ENCODE measurements at places on chromosomes 2 and 18.

- no peak for DNase-seq
Measured at GRCh38 chr2:26838121-26838906, 9.6 kb upstream of the DPYSL5 start.

DNA sequence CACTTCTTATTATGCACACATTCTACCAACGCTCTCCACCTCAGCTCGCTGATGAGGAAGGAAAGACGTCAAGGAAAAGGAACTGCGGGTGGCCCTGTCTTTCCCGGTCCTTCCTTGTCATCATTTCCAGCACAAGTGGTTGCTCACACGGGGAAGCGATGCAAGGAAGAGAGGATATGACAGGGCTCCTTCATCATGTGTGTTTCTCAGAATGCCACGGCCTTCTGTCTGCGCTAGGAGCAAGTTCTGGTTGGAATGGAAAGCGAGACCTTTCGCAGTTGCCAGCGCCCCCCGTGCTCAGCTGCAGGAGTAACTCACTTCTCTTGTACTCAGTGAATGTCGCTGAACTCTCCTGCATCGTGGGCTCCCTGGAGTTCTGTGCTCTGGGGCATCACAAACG, 191.8 kb upstream of the GLI2 start:
- no peak for DNase-seq

GRCh38 chr2:21748501-21748900, 624.7 kb downstream of the TDRD15 start:
- no peak for DNase-seq

DNA sequence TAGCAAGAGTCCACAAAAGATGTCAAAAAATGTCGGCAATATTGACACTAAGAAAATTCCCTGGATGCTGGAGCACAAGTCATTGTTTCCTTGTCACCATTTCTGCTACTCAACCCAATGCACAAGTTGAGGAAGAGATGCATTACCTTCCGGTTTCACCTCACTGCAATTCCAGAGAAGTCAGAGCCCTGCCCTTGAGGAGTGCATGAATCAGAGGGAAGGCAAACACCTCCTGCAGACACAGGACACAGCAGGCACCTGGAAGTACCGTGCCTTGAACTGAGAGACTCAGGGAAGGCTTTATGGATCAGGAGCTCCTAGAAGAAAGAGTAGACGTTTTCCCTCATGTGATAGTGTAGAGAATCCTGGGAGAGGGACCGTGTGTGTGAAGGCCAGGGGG, 62.7 kb upstream of the ARL4C start:
- DNase-seq: no peak

Measured in nephron progenitor cell (in vitro differentiated cells).